T-helper 1 cell (primary cell): ENCODE measurements at places on chromosomes 7 and 10.

GRCh38 chr10:22468570-22469320 is 123.4 kb downstream of the SPAG6 start:
- no peak for DNase-seq

DNA sequence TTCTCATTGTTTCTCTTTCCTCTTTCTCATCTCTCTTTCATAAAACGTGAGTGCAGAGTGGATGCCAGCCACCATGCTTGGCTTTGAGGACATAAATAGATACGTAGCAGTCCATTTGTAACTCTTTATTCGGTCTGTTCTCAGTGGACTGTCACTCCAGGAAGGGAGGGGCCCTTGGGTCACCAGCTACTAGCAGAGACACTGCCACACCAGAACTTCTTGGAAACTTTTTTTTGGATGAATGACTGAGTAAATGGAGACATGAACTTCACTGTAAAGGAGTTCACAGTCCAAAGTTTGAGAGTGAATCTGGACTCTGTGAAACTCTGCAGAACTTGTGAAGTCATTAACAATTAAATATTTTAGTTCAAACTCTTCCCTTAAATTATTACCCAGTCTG is 20.2 kb downstream of the CHN2 start:
- DNase-seq = no peak

GRCh38 chr10:34163075-34163905 is 651.8 kb downstream of the PARD3 start:
- no peak for DNase-seq

DNA sequence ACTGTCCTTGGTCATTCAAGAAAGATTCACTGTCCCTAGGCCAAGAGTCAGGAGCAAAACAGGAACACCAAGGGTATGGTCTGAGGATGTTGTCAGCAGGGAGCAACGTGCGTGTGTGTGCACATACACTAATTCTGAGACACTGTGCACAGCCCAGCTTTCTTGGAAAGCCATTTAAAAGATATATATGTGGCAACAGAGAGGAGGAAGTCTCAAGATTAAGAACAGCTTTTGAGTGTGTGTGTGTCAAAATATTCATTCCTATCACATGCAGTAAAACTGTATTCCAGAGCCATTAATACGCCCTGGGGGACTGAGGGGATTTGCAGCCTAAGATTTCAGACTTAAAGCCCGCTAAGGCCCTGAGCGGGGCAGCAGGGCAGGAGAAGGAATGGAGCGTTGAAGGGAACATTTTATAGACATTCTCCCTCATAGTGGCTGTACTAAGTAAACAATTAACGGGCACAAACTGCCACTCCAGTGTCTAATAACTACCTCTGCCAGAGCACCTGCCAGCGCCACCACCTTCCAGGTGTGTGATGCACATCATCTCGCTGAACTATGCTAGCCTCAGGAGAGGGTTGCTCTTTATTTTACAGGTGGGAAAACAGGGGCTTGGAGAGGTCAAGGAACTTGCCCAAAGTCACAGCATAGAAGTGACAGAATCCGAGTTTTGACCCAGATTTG is 2.0 kb downstream of the NOD1 start:
- DNase-seq = no peak

GRCh38 chr7:115260381-115260780 is 338.5 kb downstream of the MDFIC start:
- no peak for DNase-seq

DNA sequence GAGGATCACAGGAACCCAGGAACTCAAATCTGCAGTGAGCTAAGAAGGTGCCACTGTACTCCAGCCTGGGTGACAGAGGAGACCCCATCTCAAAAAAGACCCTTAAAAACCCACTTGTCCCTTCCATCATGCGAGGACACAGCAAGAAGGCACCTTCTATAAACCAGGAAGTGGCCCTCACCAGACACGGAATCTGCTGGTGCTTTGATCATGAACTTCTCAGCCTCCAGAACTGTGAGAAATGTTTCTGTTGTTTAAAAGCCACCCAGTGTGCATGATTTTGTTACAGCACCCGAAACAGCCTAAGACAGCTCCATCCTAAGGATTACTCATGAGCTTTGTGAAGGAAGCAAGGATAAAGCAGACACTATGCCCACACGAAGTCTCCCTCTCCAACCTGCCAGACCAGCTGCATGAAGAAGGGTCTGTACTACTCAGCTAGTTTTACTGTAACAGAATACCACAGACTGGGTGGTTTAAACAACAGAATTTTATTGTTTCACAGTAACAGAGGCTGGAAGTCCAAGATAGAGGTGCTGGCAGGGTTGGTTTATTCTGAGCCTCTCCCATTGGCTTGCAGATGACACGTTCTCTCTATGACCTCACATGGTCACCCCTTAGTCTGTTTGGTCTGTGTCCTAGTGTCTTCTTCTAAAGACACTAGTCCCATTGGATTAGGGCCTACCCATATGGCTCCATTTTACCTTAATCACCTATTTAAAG is 13.7 kb downstream of the VIM start:
- DNase-seq = no peak

DNA sequence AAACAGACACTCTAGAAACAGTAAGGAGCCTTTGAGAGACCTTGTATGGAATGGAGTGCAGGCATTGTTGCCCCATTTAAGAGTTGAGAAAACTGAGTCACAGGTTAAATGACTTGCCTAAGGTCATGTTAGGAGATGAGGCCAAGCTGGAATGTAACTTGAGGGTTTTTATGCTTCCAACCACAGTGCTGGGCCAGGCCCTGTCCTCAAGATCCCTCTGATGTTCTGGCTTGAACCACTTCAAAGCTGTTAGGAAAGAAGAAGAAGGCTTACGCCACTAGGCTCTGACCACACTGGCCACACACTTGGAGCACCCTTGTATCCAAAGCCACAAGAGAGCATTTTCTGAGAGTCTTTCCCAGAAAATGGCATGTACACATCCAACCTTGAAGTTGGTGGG is 42.7 kb downstream of the PLAU start:
- no peak for DNase-seq

- no peak for DNase-seq
These were observed 115.7 kb downstream of the TPK1 start for GRCh38 chr7:144720149-144720548.

DNA sequence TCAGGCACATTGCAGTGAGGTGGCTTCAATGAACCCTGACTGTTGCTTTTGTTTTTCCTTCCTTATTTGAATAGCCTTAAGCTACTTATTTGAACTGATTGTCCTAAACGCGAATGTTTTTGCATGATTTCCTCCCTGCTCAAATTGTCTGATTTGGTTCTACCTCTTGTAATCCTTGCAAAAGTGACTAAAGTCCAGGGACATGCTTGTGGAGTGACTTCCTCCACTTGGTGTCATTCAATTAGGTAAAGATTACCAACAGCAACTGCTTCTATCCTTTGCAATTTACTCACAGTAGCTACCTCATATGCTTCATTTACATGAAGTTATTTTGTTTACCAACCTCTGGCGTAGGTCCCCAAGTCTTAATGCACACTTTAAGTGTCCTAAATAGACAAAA is 295.9 kb upstream of the TMEM229A start:
- DNase-seq = no peak

- no peak for DNase-seq
These were observed 83.6 kb downstream of the NAMPT start for GRCh38 chr7:106201164-106201563.

GRCh38 chr10:102453502-102453901 is 2.2 kb upstream of the C10orf95 start:
- DNase-seq = no peak

- DNase-seq = no peak
These were observed 8.9 kb upstream of the CUBN start for GRCh38 chr10:17138460-17139042.

GRCh38 chr7:155454183-155455112 is 3.5 kb upstream of the EN2 start:
- DNase-seq = no peak

DNA sequence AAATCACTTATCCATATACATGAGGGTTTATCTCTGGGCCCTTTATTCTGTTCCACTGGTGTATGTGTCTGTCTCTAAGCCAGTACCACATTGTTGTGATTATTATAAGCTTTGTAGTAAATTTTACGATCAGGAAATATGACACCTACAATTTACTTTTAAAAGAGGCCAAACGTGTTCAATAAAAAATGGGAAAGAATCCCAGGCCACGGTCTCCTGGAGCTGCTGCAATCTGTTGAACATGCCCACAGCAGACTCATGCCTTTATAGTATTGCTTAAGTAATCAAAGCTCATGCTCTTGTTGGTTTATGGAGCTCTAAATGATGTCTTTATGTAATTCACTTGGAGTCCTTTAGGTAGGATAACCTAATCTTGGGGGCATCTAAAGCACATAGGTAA is 273.0 kb downstream of the ZMYND11 start:
- DNase-seq = no peak

DNA sequence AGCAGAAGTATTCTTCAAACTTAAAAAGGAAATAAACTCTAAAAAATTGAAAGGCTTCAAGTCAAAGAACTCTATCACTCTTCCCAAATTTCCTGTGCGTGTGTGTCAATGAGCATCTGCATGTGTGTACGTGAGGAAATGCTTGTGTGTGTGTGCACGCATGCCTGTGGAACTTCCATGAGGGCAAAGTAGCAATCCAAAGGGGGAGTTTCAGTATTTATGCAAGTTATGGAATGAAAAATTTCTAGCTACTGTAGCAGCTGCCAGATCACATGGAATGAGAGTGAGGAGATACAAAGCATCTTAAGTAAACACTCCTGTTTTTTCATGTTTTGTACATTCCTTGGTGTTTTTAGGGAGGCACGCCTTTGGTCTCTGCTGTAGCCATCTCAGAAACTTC is 152.6 kb downstream of the RAPGEF5 start:
- DNase-seq = no peak

DNA sequence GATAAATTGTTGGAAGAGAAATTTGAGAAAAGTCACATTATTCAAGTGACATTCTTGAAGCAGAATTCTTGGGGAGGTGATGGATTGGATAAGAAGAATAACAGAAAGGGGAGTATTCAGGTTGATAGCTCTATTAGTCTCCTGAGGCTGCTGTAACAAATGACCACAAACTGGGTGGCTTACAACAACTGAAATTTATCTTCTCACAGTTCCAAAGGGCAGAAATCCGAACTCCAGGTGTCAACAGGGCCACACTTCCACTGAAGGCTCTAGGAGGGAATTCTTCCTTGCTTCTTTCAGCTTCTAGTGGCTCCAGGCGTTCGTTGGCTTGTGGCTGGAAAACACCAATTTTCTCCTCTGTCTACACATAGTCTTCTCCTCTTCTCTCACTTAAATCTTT is 99.8 kb downstream of the TES start:
- no peak for DNase-seq

DNA sequence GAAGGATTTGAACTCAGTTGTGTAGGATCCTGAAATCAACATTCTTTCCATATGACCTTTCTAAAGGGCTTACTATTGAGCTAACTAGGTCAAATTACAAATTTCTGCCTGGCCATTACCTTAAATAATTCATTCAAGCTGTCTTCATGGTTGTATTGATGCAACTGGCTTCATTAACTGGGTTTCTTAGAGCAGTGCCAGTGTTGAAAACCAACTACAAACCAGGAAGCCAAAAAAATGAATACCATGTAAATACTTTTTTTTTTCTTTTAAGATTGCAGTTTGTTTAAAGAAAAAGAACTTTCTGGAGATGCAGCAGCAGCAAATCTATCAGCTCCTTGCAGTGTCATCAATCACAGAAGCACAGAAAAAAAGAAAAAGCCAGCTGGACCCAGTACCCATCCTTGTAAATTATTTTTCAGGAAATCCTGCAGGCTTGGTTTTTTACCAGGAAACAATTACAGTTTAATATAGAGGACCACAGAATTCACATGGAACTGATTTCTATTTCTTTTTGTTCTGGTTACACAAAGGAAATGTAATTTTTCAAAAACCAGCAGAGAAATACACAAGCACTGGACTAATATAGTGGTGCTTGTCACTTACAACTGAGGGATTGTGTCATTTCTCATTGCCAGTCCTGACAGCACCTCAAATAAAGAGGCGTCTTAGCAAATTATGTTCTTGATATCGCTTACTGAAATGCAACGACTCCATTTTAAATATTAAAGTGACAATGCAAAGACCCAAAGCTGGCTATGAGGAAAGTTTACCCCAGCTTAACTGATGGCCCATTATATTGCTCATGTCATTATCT is 131.9 kb downstream of the TMEM26 start:
- DNase-seq = no peak

DNA sequence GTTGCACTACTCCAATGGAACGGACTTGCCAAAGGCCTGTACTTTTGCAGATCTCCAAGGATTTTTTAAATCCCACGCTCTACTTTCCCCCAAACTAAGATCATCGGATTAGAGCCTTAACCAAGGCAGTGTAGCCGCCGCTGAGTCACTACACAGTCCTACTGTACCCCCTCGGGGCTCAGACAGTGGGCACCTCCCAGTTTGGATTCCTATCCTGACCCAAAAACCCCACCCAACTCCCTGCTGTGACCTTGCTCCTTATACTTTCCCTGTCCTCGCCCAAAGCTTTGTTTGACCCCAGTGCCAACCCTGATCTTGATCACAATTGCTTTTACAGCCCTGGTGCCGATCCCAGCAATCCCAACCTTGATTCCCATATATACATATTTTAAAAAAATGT is 17.5 kb upstream of the PLAU start:
- DNase-seq = no peak

DNA sequence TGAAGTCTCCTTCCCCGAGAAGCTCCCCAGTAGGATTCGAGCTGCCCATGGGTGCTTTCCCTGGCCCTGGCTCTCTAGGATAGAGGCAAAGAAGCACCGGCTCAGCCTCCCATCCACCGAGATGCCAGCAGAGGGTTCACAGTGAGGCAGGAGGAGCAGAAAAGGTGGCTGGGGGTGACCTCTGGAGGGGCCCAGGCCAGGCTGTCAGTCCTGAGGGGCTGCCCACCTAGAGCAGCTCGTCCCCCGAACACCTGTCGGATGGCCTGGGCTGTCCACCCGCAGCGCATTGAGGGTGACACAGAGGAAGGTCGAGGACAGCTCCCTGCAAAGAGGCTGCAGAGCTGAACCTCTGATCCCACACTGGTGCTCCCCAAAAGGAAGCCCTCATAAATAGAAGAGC is 167.2 kb upstream of the PPP2R2D start:
- no peak for DNase-seq

GRCh38 chr7:108211382-108212201 is 81.4 kb upstream of the LAMB4 start:
- no peak for DNase-seq

DNA sequence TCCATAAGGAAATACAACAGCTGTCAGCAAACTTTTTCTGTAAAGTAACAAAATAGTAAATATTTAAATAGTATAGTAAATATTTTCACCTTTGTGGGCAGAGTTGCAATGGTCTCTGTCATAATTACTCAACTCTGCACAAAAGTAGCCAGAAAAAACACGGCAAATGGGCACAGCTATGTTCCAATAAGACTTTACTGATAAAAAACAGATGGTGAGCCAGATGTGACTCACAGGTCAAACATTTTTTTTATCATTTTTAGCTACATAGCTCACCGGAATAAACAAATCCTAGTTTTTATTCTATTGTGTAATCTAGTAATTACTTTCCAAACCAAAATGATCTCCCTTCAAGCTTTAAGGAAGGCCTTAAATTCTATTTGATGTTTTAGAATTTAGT is 55.3 kb downstream of the NCAPG2 start:
- DNase-seq = no peak
